Stimulated activated naive CD8-positive, alpha-beta T cell treated with anti-CD3 and anti-CD28 coated beads, Interleukin-15, Interleukin-2, amounts not matched to agents 100 U/mL and 50 U/mL, for 24 hours (primary cell): ENCODE measurements at places on chromosomes 4 and X.

DNA sequence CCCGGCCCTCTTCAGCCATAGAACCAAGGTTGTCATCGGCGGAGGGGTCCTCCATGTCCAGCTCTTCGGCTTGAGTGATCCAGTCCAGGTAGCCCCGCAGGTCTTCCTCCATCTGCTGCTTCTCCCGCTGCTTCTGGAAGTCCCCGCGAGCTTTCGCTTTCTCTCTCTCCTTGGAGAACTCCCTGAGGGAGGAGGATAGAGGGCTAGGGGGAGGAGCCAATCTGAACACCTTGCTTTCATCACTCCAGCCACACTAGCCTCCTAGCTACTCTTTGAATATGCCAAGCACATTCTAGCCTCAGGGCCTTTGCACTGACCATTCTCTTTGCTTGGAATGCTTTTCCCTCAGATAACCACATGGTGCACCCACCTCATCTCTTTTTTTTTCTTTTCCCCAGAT lies 6.2 kb downstream of the CACNA1F start:
- DNase-seq, result no peak

DNA sequence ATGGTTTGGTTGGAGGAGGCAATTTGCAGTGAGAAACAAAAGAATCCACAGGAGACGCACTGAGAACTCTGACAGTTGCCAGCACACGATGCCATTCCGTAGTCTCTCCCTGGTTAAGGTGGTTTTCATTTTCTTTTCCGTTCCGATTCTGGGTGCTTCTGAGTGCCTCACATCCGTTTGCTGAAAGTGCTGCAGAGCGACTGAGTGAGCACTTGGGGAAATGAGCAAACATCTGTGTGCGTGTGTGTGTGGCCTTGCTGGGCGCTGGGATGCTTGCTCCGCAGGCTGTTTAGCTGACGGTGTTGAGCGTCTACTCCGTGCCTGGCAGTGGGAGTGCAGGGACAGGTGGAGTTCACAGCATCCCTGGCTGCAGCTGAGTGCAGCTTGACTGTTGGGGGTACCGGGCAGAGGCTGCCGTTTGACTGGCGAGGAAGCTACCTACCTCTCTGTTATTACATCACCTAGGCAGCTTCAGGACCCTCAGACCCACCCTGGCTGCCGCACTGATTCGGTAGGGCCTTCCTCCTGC lies 49.3 kb downstream of the SORCS2 start:
- no peak for DNase-seq

- DNase-seq, result no peak
Measured at GRCh38 chr4:16830081-16830480, 68.4 kb downstream of the LDB2 start.

DNA sequence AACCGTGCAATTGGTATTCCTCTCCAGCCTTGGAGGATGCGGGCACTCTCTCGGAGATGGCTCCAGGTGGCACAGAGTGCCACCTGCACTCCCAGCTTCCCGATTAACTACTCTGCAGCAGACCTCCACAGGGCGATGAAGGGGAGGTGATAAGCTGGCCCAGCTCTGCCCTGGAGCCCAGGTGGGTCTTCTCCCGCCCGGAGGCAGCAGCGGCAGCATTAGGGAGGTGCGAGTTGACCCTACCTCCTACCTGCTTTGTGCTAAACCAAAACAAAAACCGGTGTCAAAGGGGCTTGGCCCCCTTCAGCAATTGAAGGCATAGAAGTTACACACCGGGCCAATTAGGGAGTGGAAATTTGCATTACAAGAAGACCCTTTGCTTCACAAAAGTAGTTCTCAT lies 137.4 kb upstream of the MAMLD1 start:
- DNase-seq, result no peak

DNA sequence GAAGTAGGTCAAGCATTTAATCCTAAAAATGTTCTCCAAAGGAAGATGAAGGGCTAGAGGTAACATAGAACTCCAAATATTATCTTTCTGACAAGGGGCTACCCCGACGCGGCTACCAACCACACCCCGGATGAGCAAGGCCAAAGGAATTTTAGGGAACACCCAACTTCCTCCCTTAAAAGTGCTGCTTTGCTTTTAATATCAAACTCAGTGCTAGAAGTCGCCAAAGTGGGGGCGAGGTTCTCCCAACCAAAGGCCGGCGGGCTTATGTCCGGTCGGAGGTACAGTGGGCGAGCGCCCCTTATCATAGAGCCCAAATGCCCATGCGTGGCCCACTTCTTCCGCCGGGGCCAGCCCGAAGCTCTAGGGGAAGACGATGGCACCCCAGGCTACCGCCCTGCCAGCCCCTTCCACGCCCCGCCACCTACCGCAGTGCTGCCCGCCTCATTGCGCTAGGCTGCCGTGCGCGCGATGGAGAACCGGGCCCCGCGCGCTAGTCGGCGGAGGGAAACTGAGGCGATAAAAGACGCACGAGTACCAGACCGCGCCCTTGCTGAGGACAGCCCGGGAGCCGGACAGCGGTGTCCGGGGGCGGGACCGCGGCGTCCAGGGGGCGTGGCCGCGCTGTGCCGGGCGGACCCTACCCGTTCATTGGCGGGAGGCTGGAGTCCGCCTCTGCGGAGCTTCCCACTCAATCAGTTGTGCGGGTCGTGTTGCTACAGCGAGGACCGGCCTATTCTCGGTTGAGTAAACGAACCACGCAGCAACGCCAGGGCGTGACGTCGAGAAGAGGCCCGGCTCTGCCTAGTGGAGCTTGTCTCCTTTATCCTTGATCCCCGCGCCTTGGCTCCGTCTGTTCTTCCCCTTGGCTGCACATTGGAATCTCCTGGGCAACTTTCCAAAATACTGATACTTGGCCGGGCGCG lies at the start of gene ACOT9:
Gene ACOT9 (minus strand): TSS at position 580 of the 926 bp plus-strand sequence. CDS start 132 bp downstream, at position 448.
- peak; percentile 75 for DNase-seq

DNA sequence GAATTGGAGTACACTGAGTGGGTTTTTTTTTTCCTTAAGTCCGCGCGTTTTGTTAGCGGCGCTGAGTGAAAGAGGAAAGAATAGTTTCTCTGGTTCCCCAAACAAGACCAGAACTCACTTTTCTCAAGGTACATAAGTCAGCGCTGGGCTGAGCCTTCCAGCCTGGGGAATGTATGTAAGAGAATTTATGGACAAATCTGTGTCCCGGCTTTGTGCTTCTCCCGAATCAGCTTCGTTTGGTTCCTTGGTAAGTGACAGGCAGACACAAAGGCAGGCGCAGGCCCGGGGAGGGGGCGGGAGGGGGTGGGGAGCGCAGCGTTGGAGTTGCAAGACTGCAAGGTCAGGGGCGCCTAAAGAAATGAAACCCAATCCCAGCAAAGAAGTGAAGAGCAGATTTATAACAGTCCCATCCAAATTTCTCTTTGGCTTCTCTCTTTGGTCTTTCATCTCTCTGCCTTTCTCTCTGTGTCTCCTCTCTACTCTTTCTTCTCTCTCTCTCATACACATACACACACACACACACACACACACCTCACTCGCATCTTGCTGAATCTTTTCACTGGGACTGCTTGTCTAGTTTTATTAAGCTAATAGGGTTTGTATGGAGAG lies 981 bp downstream of the TET2 start:
- DNase-seq, result peak; percentile 27

DNA sequence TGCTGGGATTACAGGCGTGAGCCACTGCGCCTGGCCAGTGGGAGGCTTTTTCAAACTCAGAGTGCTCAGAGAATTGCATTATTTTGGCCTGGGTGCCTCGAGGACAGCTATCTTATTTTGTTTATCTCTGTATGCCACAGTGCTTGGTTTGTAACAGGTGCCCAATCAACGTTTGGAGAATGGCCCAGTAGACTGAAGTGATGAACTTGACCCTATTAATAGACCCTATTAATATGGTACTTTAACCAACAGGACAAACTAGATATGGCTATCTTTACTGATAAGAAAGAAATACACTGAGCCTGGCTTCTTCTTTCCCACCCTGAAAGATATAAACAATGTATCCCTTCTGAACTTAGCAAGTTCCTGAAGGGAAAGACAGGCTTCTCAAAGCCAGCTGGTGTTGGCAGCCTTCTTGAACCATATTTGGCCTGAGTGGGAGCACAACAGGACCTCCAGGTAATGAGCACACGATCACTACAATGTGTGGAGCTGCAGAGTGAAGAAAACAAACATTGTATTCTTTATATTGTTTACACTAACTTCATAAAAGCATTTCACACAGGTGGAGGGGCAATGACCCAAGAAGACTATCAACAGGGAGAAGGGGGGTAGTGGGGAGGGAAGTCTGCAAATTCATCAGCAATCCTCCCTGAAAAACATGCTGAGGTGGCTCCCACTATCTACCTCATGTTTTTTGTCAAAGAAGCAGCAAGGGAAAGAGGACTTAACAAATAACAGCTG lies 41.7 kb downstream of the PRPS1 start:
- no peak for DNase-seq

- no peak for DNase-seq
Measured at GRCh38 chr4:78621395-78621794, 69.8 kb downstream of the ANXA3 start.

- no peak for DNase-seq
Measured at GRCh38 chr4:83230928-83231327, 53.7 kb downstream of the COQ2 start.

GRCh38 chr4:38939165-38939564 lies 71.6 kb downstream of the FAM114A1 start:
- no peak for DNase-seq

- DNase-seq, result no peak
Measured at GRCh38 chr4:2596611-2597010, 60.2 kb downstream of the FAM193A start.

DNA sequence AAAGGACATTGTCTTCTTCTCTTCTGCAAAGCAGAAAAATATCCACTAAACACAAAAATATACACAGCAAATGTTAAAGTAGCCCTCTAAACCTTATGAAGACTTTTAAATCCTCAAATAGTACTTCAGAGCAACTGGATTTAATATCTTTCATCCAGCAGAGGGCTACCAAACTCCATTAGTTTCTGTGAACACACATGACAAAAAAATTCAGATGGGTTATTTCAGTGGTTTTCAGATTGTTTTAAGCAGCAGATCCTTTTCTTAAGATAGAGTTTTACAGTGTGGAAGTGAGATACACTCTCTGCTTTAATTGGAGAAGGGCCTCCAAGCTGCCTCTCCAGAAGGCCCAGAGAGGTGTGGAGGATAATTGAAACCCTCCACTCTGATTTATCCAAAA lies 56.7 kb downstream of the ANK2 start:
- no peak for DNase-seq

- no peak for DNase-seq
Measured at GRCh38 chrX:6568031-6568430, 33.1 kb upstream of the VCX3A start.

GRCh38 chr4:127486248-127486647 lies 146.5 kb upstream of the INTU start:
- no peak for DNase-seq

DNA sequence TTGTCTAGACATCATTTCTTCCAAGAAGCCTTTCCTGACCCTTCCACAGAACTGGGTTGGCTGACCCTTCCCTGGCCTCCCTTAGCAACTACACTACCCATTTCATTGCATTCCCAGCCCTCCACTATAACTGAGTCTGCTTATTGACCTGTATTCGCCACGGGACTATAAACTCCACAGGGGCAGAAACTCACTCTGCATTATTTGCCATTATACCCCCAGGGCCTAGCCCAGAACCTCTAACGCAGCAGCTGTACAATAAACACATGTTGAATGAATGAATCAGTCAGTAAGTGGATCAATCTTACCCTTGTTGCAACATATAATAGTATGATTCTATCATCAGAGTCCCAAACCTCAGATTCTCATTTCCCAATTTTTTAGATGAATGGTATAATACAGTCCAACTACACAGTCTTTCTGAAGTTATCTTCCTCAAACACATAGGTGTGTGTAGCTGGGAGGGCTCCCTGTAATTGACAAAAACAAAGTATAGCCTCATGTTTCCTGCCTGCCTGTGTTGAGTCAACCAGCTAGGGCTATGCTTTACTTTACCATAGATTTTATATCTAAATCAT lies 209.3 kb downstream of the CHIC2 start:
- DNase-seq, result no peak

DNA sequence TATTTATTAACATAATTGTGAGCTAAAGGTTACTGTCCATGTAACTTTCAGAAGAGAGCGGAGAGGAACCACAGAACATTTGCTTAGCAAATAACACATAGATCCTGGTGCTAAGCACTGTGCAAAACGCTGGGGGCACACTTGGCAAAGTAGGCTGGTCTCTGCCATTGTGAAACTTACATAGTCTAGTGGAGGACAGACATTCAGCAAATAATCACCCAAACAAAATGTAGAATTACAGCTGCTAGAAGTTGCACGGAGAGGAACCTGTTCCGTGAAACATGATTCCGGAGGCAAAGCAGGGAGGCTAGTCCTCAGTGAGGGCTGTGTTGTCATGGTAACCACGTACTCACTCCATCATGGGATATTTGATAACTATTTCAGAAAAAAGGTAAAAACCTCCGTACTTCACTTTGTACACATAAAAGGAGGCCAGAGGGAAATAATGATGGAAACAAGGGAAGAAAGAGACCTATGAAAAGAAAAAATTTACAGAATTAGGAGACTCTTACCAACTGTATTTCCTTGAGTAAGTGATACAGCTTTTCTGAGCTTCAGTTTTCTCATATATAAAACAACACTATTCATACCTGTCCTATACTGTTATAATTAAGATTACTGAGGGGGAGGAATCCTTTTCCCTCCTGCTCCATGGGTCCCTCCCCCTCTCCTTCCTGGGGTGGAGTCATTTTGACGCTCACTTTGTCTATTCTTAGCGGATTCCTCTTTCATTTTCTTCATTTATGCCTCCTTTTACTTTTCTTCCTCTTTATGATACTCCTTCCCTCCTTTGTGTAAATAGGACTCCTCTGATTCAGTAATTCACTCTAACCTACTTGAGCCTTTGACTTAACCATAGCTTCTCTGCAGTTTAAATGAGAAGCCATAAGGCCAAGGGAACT lies 825 bp upstream of the RASGEF1B start:
- no peak for DNase-seq

GRCh38 chr4:177246641-177247584 lies 62.8 kb upstream of the NEIL3 start:
- no peak for DNase-seq

GRCh38 chr4:6622744-6623143 lies 17.7 kb upstream of the MRFAP1 start:
- DNase-seq, result no peak

DNA sequence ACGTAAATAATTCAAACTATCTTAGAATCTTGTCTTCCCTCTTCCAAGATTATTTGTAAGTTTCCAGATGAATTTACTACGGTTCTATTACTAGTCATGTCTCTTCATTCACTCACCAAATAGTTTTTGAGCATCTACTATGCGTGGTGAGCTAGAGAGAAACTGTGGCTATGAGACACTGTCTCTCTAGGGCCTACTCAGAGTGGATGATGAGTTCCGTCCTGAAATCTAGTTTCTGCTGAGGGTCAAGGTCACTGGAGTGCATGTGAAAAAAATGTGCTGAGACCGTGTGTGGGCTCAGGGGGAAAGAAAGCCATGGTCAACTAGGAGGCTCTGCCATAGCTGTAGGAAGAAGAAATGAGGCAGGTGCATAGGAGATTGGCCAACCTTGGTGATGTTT lies 320.2 kb upstream of the GATB start:
- DNase-seq, result no peak
